Skeletal muscle cell (primary cell): ENCODE measurements at places on chromosomes 12 and 14.
A peak's percentile ranks its signal among the peaks of the same experiment; 100 is the strongest.

DNA sequence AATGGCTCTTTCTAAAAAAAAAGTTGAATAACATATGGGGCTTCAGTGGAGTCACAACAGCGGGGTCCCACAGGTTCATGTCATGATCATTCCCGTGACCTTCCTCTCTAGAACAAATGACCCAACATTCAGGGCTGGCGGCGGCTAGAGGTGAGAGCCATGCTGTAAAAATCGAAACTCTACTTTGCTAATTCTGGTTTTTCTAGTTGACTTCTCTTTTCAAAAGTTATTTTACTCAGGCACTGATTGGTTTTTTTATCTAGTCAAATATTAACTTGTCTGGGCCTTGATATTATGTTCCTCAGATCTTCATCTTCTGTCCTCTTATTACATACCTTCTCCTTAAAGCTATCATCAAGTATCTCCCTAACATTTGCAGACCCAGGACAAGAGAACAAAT is 402.9 kb upstream of the SOX5 start:
- DNase-seq = no peak

GRCh38 chr12:12454315-12454714 is 97.4 kb downstream of the BORCS5 start:
- DNase-seq = no peak

GRCh38 chr12:64678835-64679234 is 68.5 kb downstream of the RASSF3 start:
- no peak for DNase-seq

DNA sequence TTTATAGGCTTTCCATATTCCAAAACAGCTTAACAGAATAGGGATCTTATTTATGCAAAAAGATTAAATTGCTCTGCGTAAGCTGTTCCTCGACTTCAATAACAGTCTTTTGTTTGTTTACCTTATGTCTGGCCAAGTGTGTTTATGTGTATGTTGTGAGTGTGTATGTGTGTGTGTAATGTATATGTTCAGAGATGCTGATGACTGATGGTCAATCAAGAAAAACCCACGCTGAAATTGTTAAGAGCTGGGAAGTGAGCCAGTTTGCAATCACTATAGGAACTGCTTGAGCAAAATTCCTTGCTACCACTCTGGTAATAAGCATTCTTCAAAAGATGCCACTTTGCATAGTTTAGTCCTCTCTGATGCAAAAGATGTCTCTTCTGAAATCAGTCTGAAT is 59.6 kb downstream of the PRKD1 start:
- DNase-seq = peak; percentile 19

DNA sequence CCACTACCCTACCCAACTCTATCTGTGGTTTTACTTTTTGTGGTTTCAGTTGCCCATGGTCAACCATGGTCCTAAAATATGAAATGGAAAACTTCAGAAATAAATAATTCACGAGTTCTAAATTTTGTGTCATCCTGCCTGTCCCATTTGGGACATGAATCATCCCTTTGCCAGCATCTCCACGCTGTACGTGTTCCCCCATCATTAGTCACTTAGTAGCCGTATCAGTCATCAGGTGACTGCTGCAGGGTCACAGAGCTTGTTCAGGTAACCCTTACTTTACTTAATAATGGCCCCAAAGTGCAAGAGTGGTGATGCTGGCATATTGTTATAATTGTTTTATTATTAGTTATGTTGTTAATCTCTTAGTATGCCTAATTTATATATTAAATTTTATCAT is 209.9 kb downstream of the ITPR2 start:
- no peak for DNase-seq

DNA sequence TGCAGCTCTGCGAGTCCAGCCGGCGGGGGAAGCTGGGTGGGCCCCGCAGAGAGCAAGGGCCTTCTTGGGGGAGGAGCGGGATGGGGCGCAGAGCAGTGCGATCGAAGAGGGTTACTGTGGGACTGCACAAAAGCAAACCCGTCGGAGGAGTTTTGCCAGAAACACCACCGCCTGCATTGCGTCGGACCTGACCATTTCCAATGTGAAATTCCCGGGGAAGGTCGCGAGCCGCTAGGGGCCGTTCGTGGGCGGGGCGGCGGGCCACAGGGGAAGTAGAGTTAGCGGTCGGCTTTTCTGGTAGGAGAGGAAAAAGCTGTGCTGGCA is 333 bp upstream of the KCNA1 start:
- DNase-seq = no peak

GRCh38 chr12:68036642-68037041 is 47.4 kb downstream of the IFNG-AS1 start:
- no peak for DNase-seq

DNA sequence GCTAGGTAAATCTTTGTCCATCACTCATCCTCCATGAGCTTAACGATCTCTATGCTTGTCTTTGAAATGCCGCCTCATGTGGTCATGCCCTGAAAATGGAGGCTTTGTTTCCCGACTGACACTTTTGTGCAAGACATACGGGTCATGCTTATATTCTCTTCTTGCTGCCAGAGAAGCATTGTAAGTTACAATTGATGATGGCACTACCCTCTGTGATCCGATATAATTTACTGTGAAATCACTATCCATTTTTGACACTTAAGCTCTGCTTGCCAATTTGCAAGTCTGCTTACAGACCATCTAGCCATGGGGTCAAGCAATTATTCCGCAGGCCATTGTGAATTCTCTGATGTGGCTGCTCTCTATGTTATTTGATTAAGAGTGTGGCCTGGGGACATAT is 650.0 kb downstream of the FLRT2 start:
- no peak for DNase-seq

DNA sequence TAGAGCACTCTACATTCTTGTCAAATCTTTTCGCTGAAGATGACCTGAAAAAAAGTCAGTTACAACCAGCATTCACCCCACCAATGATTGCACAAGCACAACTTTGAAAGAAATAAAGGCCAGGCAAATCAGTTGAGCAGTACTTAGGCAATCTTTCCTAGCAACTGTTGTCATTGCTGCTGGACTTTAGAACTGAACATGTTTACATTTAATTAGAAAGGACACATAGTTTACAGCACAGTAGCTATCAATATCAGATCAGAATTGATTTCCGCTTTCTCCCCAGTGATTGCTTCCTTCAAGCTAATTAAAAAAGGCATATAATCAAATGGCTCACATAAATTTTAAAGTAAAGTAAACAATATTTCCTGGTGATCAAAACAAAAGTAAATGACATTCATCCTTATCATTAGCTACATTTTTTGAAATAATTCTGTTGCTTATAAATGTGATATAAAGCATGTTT is 128.4 kb downstream of the FOXA1 start:
- DNase-seq = no peak

GRCh38 chr14:94041551-94042346 is 15.6 kb downstream of the OTUB2 start:
- peak; percentile 48 for DNase-seq
